ENCODE measurements at places on chromosomes 5 and 9. TPM values are rescaled to one million over a fixed set of nuclear protein-coding genes. Genes with fewer than 3 reads are reported as not detected.
A peak's percentile ranks its signal among the peaks of the same experiment; 100 is the strongest.

Gene ANKRD20A1
- total RNA-seq, result 3.5 TPM

Gene SELENOP
- 1,661 TPM for total RNA-seq

Gene NPR2
- 15.2 TPM for total RNA-seq

Gene CNTLN
- 39.6 TPM for total RNA-seq

Gene TCF7
- 11.8 TPM for total RNA-seq

Gene PCDHAC1
- total RNA-seq, result 0.54 TPM

Gene MLANA
- not detected for total RNA-seq

Gene TTC1
- total RNA-seq, result 27.5 TPM

Gene ROR2
- 3.8 TPM for total RNA-seq

Gene C7
- 42.2 TPM for total RNA-seq

DNA sequence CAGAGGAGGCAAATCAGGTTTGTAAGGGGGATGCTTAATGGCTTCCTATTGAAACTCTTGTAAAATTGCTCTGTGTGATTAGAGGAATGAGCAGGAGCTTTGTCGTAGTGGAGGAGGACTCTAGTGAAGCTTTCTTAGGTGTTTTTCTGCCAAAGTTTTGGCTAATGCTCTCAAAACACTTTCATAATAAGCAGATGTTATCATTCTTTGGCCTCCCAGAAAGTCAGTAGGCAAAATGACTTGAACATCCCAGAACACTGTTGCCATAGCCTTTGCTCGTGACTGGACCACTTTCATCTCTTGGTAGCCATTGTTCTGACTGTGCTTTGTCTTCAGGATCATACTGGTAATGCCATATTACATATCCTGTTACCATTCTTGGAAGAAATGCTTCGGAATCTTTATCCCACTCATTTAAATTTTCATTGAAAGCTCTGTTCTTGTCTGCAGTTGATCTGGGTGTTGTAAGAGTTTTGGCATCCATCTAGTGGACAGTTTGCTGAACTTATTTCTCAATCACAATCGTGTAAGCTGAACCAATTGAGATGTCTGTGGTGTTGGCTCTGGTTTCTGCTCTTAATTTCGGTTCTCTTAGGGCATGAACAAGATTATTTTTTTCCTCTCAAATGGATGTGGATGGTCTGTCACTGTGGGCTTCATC, 187.6 kb downstream of the COMMD10 start:
- no peak for DNase-seq

- no peak for DNase-seq
These were observed 4.6 kb downstream of the CCT5 start for GRCh38 chr5:10254686-10255085.

DNA sequence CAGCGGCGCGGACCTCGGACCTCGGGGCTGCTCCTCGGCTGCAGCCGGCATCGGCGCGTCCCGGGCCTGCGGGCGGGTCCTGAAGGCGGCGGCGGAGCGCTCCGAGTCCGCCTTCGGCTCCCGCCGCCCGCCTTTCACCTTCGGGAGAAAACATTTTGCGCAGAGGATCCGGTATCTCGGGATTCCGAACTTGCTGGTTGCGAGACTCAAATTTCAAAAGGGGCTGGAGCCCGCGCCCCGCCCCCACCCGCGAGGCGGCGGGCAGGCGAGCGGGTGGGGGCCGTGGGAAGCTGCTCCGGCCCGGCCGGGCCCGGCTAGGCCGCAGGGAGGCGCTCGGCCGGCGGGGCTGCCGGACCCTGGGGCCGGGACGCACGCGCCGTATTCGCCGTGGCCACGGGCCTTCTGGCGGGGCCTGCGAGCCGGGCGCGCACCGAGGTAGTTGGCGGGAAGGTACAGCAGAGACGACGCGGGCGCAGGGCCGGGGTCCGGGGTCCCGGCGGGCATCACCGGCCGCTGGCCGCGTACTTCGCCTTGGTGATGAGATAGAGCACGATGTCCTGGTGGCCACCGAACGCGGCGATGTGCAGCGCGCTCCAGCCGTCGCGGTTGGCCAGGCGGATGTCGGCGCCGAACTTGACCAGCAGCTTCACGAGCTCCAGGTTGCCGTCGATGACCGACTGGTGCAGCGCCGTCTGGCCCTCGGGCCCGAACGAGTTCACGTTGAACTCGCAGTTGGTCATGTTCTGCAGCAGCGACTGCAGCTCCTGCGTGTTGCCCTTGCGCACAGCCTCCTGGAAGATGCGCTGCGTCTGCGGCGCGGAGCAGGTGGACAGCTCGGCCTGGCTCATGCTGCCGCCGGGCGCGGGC, 757 bp downstream of the NRARP start:
- DNase-seq, result no peak

DNA sequence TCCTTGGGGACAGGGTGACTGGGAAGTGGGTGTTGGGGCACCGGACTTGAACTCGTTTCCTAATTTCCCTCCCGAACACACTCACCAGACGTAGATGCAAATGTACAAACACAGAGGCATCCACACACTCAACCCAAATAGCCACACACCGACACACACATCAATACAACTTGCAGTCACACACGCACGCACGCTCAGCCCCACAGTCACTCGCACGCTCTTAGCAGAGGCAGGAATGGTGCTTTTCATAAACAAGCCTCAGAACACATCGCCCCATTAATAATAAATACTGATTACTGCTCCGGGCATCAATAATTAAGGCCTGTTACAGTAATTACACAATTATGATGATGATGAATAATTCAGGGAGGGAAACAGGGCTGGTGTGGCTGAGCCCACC, 5.7 kb downstream of the BARHL1 start:
- DNase-seq, result no peak

- no peak for DNase-seq
These were observed 374.7 kb downstream of the ZSWIM6 start for GRCh38 chr5:61706751-61707150.

DNA sequence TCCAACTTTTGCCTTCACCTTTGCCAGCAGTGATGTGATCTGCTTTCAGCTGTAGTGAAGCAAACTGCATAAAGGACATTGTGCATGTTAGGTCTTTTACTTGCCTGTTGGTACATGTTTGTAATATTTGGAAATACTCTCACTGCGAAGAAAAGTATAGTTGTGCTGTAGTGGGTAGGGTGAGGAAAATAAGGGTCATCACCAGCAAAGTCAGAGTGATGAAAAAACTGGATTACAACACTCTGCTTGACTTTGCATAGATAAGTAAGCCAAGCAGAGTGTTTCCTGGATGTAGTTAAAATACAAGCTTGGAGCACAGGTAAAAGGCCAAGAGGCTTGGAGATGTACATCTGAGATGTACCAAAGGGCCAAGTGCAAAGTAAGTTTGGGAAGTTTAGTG, 16.7 kb downstream of the TGFBR1 start:
- no peak for DNase-seq

DNA sequence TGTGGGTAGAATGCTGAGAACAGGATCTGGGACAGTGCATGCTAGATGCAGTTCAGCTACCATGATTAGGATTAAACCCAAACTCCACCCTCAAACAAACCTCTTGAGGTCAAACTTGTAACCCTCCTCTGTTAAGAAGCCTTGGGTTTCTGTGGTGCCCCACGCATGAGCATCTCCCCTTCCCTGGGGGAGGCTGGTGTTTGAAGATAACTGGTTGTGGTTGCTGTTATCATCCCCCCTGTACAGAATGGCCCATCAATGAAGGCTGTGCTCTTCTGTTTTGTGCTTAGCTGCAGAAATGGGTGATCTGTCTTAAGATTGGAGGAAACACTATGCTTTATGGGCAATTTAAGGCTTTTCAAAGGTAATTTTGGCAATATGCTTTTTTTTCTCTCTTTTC, 4.4 kb upstream of the DAB2IP start:
- no peak for DNase-seq

GRCh38 chr5:142095651-142096330, 12.8 kb upstream of the NDFIP1 start:
- peak; percentile 62 for DNase-seq

DNA sequence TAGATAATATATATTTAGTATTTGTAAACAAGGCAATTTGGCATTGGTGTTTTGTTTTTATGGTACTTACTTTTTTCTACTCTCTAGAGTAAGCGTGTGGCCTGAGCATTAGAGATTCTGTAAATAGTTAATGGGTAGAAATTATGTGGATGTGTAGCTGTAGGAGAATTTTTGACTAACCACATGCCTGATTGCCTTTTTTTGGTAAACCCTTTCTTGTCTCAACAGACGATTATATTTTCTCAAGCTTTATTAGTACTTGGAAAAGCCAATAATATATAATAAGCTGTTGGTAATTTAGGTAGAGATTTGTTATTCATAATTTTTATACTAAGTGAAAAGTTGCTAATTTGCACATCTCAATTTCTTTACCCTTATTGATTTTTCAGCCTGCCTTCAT, 76.8 kb downstream of the FCHO2 start:
- no peak for DNase-seq

DNA sequence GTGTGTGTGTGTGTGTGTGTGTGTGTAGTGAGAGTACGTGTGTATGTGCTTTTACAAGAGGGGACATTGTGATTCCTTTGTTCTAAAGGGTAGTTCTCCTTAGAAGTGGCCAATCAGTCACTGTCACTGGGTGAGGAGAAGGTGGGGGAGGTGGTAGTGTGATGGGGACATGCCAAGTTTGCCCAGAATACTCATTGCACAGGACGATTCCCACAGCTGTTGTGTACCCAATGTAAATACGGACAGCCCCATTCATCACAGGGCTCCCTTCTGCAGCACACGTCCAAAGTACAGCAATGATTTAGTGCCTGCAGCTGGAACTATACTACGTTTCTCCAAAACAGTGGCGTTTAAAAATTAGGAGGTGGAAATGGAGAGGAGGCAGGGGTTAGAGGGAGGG, 287.8 kb downstream of the TLR4 start:
- DNase-seq, result no peak

GRCh38 chr9:35659340-35659739, 1.2 kb downstream of the CCDC107 start:
- DNase-seq, result no peak

- no peak for DNase-seq
These were observed 64.5 kb downstream of the TMEM161B start for GRCh38 chr5:88203981-88204750.

DNA sequence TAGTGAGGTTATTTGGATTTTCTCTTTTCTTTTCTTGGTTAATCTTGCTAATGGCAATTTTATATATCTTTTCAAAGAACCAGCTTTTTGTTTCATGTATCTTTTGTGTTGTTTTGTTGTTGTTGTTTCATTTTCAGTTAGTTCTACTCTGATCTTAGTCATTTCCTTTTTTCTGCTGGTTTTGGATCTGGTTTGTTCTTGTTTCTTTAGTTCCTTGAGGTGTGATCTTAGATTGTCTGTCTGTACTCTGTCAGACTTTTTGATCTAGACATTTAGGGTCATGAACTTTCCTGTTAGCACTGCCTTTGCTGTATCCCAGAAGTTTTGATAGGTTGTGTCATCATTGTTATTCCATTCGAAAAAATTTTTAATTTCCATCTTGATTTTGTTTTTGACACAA, 399.7 kb downstream of the TLE1 start:
- no peak for DNase-seq

DNA sequence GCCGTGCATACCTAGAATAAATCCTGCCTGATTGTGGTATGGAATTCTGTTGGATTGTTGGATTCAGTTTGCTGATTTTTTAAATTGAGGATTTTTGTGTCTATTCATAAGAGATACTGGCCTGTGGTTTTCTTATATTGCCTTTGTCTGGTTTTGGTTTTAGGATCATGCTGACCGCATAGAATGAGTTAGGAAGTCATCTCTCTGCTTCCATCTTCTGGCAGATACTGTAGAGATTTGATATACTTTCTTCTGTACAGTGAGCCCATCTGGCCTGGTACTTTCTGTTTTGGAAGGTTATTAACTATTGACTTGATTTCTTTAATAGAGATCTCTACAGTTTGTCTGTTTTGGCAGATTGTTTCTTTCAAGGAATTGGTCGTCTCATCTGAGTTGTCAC, 14.7 kb downstream of the CEP72 start:
- no peak for DNase-seq

- DNase-seq, result no peak
These were observed 59.3 kb downstream of the TRIO start for GRCh38 chr5:14202462-14202861.

DNA sequence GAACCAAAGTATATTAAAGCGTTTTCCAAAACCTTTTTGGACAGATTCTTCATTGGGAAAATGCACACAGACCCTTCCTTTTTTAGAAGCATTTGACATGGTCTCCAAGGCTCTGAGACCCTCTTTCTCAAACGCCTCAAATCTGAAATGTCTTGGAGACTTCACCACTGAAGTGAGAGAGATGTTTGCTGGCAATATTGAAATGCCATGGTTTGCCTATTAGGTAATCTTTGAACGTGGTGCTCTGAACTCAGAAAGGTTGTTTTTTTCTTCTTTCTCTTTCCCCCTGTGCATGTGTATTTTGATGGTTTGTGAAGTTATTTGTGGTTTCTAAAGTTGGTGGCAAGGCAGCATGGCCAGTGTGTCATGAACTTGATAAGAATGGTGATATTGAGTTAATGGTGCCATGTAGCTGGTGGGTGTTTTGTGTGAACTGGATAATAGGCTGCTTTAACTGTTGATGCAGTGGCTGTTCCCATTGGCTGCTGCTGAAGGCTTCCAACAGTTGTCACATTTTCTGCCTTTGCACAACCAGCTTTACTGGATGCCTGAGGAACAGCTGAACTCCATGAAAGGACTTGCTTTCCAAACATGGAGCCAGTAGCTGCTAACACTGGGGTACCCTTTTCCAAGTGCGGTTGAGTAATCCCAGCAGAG, 1.7 kb downstream of the PALM2AKAP2 start:
- DNase-seq, result no peak

Measured in Peyer's patch (tissue), 4 donors.